Midbrain (tissue), 1 donor: ENCODE measurements at places on chromosomes 5 and 9.

DNA sequence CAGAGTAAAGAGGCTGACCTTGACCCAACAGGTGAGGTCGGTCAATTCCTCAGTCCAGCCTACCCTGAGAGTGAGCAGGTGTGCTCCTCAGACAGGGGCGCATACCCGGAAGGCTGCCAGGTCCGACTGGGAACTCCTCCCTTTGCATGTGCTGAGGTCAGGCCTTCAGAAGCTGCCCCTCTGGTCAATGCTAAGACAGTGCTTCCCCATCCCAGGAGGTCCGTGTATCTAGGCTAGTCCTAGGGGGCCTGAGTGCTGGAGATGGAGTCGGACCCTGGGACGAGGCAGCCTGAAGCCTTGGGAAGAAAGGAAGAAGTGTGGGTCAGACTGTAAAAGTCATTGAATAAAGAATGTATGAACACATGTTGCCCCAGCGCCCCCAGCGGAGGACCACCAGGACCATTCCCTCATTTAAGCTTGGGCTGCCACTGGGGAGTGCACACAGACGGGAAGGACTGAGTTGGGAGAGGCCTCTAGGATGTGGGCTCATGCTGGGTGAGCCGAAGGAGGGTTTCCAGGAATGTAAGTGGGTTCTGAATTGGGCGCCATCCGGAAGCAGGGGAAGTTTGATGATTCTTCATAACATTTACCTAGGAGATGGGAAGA is 41.0 kb upstream of the GFPT2 start:
- no peak for DNase-seq

GRCh38 chr5:138216799-138217198 is 3.7 kb upstream of the CDC23 start:
- DNase-seq: no peak

- peak; percentile 42 for DNase-seq
These were observed 100.1 kb downstream of the KCNIP1 start for GRCh38 chr5:170603578-170604565.

DNA sequence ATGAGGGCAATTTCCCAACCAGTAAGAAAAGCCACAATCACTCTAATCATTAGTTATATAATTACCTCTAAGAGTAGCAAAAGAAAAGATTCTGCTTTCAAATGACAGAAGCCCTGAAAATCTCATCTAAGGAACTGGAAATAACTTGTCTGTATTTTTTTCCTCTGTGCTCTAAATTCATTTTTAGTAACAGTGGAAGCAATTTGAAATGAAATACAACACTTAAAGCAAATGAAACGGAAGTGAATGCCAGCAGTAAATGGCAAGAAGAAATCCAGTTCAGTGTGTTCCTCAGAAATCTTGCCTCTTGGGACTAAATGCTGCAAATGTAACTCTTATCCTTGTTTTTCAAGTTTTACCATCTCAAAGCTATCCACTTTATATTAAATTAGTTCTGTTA is 294.9 kb downstream of the TAF11L14 start:
- DNase-seq: peak; percentile 2

GRCh38 chr5:31516802-31517201 is 15.1 kb downstream of the DROSHA start:
- DNase-seq: no peak

- DNase-seq: no peak
These were observed 14.5 kb upstream of the TGFBI start for GRCh38 chr5:136014049-136015002.

DNA sequence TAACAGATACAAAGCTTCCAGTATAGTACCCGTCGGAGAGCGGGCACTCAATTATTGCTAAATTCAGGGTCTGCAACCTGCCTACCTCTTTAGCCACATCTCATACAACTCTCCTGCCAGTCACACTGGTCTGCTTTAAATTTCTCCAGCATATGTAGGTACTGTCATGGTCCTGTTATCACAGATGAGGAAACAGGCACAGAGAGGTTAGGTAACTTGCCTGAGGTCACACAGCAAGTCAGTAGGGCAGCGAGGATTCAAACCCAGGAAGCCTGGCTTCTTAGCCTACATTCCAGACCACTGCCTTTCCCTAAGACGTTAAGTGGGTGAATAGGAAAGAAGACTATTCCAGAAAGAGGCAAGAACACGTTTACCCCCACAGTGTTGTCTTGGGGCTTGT is 186.0 kb upstream of the NFIB start:
- no peak for DNase-seq

- DNase-seq: no peak
These were observed 10.0 kb upstream of the MARCHF6 start for GRCh38 chr5:10343486-10343885.

GRCh38 chr5:167057665-167058064 is 1233.8 kb upstream of the WWC1 start:
- no peak for DNase-seq

DNA sequence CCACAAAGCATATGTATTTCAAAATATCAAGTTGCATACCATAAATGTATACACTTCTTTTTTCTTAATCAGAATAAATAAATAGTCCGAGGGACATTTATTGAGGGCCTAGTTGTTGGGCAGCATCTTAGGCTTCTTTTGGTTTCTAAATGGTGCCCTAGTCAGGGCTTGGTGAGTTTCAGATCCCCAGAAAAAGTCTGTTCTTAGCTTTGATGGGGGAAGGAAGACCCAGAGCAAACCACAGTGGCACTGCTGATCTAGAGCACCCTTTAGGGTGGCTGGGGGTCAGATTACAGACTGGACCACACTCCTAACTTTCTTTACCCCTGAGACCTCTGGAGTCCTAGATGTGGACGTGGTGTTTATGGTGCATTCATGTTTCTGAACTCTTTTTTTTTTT is 97.8 kb downstream of the C9orf152 start:
- no peak for DNase-seq

- no peak for DNase-seq
These were observed 148.3 kb downstream of the ENC1 start for GRCh38 chr5:74492230-74492629.

- DNase-seq: no peak
These were observed 13.3 kb downstream of the SLC25A46 start for GRCh38 chr5:110751902-110752762.

DNA sequence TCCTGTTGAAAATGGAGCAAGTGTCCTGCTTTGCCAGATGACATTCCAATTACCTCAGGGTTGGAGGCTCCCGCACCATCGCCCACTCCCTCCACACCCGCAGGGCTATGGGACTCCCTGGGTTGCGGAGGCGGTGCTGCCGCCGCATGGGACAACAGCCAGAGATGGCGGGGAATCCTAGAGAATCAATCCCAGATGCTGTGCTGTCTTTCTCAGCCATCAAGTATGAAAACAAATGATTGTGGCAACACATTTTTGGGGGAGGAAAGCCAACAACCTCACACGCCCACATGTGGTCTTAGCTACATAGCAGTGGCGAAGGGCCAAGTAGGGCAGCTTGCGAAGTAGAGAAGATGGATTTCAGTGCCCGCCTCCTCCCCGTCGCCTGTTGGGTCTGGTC is 46.7 kb downstream of the IL31RA start:
- no peak for DNase-seq

DNA sequence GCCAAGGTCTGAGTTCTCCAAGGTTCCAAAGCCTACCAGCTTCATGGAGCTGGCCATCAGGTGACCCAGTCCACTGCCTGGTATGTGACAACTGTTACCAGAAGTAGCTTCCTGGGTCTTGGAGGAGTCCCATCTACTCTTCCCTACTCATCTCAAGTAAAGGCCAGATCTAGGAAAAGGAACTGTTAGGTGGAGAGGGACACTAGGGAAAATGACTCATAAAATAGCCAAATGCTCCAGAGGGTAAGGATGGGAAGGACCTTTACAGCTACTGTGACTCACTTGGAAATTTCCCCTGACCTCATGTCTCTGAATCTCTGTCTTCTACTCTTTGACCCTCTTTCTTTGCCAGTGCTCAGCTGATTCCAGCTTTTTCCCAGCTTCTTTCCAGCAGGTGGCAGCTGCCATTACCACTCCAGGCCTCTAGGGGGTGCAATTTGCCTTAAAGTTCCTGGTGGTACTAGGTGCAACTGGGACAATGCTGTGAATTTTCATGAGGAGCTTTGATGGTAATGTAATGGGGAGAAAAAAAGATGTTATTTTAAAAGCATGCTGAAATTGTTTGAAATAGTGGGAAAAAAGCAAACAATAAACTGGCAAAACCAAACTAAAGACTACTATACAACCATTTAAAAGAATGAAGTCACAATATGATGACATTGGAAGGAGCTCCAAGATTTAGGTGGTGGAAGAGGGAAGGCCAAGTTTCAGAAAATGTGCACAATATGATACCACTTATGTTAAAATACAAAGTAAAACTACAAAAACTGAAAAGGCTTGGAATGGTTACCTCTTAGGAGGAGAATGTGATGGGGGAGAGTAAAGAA is 27.1 kb upstream of the MYORG start:
- DNase-seq: peak; percentile 70

- no peak for DNase-seq
These were observed 32.3 kb downstream of the PRRX2 start for GRCh38 chr9:129697656-129698253.

- no peak for DNase-seq
These were observed 6.2 kb downstream of the GZMK start for GRCh38 chr5:55030220-55030619.

GRCh38 chr5:96087939-96088338 is 126.3 kb upstream of the ELL2 start:
- DNase-seq: no peak

- DNase-seq: no peak
These were observed 40.0 kb downstream of the NXNL2 start for GRCh38 chr9:88574953-88575352.

- DNase-seq: no peak
These were observed 22.8 kb upstream of the PANK3 start for GRCh38 chr5:168601972-168602371.

DNA sequence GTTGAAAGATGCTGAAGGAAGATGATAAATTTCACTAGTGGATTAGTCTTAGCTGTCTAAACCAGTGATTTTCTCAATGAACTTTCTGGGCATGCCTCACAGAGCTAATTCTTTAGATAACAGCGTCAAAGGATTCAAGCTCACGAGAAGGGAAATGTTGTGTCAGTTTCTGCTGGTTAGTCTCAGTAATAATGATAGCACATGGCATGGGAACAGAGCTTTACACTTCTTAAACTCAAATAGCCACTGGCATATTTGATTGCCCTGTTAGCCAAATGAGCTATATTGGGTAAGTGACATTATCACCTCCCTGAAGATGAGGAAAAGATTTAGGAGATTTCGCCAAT is 139.3 kb upstream of the NR3C1 start:
- DNase-seq: no peak

- no peak for DNase-seq
These were observed 120.0 kb upstream of the CACNA1B start for GRCh38 chr9:137757613-137758029.

DNA sequence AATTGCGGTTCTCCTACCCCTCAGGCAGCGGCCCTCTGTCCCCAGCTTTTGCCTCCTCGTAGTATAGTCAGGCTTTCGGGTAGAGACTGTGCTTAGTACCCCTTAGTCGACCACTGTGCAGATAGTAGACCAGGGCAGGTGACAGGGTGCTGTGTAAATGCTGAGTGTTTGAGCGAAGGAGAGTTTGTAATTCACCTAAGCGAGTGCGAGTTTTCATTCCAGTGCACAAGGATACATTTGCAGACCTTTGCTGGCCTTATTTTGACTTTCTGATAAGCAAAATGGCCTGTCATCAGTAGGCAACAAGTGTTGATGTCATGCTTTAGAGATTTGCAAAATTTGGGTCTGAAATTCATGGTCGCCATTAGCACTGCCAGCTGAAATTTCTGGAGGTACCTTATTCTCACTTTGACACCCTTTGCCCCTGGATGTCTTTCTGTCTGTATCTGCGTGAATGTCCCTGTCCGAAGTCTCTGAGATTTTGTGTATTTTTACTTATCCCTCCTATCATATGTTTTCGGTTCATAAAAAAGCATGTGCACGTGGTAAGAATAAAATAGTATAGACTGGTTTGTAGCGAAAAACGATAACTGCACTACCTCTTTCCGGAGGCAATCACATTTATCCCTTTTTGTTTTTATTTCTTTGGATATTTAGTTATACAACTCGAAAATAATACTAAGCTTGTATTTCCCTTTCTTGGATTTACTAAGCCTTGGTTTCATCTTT is 1.9 kb downstream of the LMNB1 start:
- DNase-seq: no peak
